ENCODE measurements at places on chromosomes 6 and 20.

DNA sequence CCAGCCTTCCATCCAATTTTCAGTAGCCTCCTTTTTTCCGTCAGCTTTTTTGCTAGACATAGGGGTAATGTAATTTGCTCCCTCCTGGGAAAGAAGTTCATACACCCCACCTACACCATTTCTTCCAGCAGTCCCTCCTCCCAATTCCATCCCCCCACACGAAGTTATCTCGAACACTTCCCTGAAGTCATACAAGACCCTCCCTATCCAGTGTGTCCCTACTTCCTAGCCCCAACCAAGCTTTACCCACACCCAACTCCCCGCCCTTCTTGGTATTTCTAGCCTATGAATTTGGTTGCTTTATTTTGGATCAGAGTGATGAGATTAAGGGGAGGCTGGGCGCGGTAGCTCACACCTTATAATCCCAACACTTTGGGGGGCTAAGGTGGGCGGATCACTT, 1.0 kb downstream of the UBE2C start:
- DNase-seq = no peak

DNA sequence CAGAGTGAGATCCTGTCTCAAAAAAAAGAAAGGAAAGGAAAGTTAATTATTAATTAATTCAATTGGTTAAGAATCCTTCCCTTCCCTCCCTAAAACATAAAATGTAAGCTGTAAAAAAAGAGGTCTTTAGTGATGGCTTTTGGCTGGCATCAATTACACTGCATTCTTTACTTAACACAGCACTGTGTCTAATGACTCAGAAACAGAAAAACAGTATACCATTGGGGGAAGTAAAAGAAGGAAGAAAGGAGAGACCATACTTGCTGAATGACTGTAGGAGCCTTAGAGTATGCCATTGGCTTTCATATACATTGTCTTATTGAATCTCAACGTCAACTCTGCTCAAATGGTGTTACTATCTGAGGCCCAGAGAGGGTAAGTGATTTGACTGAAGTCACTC, 18.3 kb upstream of the CITED2 start:
- DNase-seq = peak; percentile 68

DNA sequence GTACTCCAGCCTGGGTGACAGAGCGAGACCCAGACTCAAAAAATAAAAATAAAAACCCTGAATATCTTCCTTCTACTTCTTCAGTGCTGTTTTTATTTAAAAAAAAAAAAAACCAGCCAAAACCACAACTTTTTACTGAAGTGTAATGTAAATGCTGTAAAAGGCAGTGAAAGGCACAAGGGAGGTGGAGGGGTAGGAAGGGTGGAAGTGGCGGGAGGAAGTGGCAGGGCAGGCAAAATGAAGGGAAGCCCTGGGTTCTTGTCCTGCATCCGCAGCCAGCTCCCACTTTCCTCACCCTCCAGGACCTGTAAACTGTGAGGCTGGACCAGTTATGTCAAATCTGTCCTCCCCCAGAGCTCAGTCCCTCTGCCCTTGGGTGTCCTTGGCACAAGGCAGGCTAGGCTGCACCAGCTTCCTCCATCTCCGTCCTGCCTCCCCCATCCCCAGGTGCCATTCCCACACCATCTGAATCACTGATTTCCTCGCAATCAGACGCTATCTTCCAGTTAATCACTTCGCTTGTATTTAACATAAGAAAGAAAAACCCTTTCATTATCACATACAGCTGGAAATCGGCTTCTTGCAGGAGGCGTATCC, 13.7 kb upstream of the PANK2 start:
- DNase-seq = no peak

- DNase-seq = no peak
These were observed 338.5 kb downstream of the HACE1 start for GRCh38 chr6:104521176-104521575.

GRCh38 chr6:158488065-158488464, 71.8 kb upstream of the TMEM181 start:
- peak; percentile 77 for DNase-seq

GRCh38 chr6:167030222-167031072, 31.2 kb downstream of the CEP43 start:
- no peak for DNase-seq

GRCh38 chr20:58038123-58038654, 190.3 kb downstream of the ANKRD60 start:
- DNase-seq = no peak

GRCh38 chr6:154605178-154605881, 94.8 kb upstream of the CNKSR3 start:
- DNase-seq = peak; percentile 63

GRCh38 chr6:5680095-5680494, 326.6 kb downstream of the NRN1 start:
- no peak for DNase-seq

GRCh38 chr6:51184046-51184445, 365.4 kb downstream of the TFAP2B start:
- DNase-seq = no peak

GRCh38 chr6:159254186-159254585, 85.0 kb downstream of the FNDC1 start:
- no peak for DNase-seq

DNA sequence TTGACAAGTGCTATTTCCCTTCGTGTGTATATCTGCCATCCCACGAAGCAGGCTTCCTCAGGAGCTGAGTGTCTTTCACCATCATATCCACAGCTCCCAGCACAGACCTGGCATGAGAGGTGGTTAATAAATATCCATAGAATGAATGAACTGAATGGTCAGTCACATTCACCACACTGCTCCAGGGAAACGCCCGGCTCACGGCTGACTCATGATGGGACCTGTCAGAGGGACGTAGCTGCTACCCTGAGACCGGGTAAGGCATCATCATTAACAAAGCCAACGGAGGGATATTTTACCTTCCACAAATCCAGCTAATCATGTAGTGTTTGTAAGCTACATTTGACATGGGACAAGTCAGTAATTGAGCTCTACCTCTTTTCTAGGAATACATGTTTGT, 12.5 kb downstream of the AGPAT4 start:
- no peak for DNase-seq

- DNase-seq = no peak
These were observed 242.8 kb downstream of the UST start for GRCh38 chr6:148989585-148989984.

DNA sequence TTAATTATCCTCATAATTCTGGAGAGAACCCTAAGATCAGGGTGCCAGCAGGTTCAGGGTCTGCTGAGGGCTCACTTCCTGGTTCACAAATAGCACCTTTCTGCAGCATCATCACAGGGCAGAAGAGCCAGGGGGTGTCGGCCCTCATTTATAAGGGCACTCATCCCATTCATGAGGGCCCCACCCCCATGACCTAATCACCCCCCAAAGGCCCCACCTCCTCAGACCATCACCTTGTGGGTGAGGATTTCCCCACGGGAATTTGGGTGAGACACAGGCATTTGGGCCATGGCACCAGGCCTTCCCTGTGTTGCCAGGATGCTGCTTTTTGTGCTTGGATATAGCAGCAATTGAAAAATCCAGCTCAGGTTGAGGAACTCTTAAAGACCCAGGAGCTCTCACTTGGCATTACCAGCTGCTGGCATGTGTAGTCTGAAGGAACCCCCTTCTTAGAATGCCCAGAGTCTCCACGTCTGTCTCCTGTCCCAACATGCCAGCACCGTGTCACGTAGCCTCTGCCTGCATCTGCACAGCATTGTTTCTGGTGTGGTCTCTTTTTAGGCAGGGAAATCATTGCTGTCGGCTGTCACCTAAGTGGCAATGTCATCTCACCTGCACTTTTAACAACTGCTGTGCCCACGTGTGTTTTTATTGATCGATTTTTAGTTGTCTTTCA, 71.5 kb downstream of the RPP40 start:
- DNase-seq = no peak

DNA sequence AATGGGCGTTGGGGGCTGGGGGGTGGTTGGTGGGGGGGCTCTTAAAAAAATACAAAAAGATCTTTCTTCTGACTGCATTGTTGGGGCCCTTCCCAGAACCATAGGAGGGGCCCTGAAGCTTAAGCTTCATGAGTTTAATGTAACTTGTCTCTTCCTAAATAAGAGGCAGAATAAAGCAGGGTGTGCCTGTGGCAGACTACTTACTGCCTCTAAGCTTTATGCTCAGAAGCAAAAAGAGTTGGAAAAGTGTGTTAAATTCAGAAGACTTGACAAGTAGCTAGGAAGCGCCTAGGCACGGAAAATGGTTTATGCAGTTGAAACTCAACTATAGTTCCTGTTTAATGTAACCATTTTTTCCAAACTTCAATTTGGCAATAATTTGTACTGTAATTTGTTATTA, 44.5 kb downstream of the TIAM2 start:
- DNase-seq = no peak

- DNase-seq = no peak
These were observed 28.9 kb downstream of the INSM1 start for GRCh38 chr20:20396794-20397193.

DNA sequence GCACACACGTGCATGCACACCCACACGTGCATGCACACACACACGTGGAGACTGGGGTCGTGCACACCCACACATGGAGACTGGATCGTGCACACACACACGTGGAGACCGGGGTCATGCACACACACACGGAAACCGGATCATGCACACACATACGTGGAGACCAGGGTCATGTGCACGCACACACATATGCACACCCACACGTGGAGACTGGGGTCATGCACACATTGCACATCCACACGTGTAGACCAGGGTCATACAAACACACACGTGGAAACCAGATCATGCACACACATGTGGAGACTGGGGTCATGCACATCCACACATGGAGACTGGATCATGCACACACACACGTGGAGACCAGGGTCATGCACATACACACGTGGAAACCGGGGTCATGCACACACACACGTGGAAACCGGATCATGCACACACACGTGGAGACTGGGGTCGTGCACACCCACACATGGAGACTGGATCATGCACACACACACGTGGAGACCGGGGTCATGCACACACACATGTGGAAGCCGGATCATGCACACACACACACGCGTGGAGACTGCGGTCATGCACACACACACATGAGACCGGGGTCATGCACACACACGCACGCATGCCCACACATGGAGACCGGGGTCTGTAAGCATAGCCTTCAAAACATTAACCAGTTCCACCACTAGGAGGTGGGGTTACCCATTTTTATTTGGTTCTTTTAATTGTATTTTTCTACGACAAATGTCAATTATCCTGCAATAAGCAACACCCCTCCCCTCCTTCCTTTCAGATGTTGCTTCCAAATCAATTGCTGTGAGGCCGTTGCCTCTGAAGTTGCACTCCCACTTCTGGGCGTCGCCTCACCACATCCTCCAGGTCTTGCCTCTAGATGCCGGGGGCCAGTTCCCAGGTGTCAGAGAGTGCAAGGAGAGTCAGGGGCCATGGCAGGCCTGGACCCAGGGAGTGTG, 95.8 kb downstream of the TMEM242 start:
- no peak for DNase-seq
